ENCODE measurements at places on chromosomes 11 and 22.

GRCh38 chr11:109306322-109306721 lies 115.7 kb upstream of the C11orf87 start:
- DNase-seq: peak; percentile 27

DNA sequence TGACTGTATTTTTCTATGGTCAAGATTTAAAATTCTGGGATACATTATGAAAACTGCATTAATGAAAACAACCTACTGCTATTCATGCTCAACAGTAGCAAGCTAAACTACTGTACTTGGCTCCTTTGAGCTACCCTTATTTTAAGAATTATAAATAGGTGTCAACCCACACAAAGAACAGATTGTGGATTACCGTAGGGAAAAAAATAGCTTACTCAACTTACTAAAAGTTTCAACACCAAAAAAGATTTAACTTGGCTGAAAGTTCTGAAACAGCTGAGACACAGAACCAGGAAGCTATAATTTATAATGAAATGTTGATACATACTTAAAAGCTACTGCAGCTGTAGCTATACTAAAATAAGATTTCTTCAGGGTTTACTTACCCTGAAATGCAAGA lies 10.1 kb downstream of the LIN7C start:
- no peak for DNase-seq

DNA sequence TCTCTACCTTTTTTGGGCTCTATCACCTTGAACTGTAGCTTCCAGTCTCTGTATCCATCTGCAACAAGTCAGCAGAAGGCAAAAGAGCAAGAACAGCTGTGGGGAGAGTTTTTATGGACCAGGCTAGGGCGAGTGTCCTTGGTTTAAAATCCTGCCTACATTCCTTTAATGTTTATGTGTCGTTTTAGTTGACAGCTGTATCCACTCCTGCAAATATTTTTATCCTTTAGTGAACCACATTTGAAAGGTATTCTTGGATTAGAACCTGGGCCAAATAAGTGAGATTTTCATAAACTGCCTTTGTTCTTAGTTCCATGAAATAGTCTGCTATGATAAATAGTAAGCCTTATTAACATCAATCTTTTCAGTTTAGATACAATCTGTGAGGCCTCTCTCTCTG lies 712.2 kb downstream of the ETS1 start:
- DNase-seq: no peak

GRCh38 chr11:60798631-60799030 lies 13.5 kb downstream of the MS4A10 start:
- no peak for DNase-seq

- no peak for DNase-seq
These were observed 587.0 kb downstream of the DLG2 start for GRCh38 chr11:85040166-85040565.

- no peak for DNase-seq
These were observed 20.2 kb downstream of the NADSYN1 start for GRCh38 chr11:71472941-71473792.

DNA sequence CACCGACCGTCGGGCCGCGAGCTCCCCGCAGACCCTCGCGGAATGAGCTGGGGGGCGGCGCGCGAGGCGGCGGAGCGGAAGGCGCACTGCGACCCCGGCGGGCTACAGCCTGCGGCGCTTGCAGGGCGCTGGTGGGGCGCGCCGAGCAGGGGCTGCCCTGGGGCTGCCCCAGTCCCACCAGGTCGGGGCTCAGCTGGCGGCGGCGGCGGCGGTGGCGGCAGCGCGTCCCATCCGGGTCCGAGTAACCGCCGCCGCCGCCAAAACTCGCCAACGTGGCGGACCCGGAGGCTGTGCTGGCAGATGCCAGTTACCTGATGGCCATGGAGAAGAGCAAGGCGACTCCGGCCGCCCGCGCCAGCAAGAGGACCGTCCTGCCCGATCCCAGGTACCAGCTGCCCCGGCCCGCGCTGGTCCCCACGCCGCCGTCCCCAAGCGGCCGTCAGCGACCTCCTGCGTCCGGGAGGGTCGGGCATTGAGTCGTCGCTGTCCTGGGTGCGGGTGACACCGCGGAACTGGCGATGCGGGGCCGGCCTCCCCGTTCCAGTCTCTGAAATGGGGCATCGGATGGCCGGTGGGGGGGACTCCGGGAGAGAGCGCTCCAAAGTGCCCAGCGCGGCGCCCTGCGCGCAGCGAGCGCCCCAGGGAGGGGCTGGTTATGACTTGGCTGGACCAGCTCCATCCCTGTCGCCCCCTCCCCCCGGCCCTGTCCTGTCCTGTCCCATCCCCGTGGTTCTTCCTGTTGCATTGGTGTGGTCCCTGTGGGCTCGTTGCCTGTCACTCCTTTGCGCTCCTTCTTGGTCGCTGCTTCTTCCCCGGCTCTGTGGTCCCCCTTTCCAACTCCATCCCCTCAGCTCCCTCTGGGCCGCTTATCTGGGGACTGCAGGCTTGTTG lies 63.5 kb downstream of the CRYBB2 start:
- no peak for DNase-seq

DNA sequence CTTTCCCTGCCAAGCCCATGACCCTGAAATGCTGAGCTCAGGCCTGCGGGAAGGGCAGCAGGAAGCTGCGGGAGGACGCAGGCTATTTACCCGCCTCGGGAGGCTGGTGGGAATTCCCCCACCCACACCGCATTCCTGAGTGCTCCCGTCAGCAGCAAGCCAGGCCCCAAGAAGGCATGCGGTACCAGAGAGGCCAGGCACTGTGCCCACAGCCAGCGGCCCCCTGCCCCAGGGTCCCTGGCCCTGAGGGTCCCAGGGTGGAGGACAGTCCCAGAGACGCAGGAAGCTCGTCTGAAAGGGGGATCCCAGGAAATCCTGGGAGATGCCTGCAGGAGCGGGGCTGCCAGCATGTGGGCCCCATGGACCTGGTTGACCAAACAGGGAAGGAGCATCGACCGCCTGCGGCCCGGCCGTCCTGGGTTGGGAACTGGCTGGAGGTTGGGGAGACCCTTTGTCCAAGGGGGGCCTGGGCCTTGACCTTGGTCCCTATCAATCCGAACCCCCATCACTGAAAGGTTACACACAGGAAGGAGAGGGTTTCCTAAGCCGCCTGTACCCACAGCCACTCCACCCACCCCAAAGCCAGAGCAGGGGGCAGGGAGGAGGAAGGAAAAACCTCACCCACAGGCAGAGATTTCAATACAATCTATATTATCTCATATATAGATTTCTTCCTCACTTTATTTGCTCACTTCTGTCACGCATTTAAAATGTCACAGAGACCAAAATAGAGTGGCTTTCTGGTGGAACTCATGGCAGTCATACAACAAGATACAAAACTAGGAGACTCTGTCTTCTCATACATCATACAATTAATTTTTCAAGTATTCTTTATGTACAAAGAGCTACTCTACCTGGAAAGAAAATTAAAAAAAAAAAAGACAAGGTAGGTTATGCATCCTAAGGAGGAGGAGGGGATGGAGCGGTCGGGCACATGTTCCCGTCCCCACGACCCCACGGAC lies 17.1 kb downstream of the MAFF start:
- peak; percentile 96 for DNase-seq

DNA sequence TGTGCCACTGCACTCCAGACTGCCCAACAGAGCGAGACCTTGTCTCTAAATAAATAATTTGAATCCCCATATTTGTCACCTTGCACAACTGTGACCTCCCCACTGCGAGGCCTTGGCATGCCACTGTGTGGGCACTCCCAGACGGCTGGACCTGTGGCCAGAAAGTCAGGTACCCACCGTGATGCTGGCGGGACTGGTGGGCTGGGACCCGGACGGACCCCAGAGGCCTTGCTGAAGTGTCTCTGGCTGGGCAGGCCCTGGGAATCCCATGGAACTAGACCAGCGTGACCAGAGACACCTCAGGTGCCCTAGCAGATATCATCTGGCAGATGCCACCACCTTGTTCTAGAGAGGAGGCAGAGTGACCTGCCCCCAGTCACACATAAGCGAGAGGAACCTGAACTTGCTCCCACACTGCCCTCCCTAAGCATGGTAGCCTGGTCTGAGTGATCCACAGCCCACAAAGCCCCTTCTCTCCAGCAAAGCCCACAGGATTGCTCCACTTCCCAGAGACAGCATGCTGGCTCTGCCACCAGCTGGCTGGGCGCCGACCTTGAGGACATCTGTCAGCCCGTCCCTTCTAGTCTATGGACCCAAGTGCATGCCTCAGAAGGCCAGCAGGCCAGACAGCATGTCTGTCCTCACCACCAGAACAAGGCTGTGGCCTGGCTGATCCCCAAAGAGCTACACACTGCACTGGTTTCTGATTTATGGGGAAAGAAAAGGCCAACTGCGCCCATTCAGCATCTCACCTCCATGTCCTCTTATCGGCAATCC lies 9.5 kb downstream of the MACROD1 start:
- no peak for DNase-seq

GRCh38 chr22:32333769-32334659 lies 23.7 kb upstream of the RFPL3 start:
- DNase-seq: no peak

DNA sequence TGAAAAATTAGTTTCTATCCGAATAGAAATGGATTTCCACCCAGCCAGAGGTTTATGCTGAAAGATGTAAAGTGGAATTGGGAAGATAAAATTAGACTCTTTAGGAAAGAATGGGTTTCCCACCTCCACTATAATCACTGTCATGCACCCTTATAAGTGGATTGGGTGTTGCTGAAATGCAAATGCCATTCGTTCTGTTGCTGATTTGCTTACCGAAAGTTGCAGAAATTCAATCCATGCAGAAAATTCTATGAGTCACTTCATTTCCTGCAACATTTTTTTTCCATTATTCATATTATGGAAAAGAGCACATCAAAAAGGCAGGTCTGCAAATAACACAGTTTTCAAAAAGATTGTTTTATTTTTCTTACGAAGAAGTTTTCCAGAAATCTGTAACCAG lies 65.6 kb downstream of the LDLRAD3 start:
- DNase-seq: peak; percentile 47

GRCh38 chr11:9264316-9265210 lies 587 bp downstream of the DENND5A start:
- DNase-seq: peak; percentile 91

DNA sequence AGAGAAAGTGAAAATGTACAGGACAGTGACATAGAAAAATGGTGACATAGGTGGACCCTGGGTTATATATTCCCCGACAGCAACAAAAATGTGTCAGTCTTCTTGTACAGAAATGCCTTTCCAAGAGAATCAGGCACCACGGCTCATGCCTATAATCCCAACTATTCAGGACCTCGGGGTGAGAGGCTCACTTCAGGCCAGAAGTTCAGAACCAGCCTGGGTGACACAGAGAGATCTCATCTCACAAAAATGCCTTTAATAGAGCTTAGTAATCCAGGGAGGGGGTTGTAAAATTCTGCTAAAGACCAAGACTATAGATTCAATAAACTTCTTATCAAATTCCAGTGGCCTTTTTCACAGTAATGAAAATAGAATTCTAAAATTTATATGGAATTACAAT lies 10.7 kb downstream of the ZNF195 start:
- no peak for DNase-seq

DNA sequence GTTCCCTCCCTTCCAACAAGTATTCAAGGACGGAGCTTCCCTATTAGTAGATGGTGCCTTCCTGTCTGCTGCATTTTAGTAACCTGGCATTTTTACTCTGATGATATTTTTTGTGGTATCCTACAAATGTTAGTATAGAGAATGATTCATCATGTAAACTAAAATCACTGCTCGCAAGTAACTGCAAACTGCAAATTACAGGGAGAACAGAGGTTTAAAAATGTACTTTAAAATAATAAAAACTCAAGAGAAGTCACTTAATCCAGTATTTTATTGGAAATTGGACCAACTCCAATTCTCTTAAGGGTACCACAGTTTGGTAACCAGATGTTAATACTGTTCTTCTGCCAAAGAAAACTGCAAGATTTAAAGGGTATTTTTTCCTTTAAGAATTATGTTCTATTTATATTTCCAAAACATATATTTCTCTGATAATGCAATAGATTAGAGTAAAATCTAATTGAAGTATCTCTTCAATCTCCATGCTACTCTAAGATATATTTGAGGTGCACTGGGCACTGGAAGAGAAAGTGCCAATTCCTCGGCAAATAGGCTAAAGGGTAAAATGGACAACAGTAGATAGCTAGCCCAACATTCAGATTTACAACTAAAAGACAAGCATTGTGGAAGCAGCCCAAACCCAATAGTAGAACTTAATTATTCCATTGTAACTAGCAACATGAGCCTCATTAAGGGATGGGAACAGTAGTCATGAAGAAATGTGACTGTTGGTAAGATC lies 298.0 kb downstream of the TTC28 start:
- no peak for DNase-seq

DNA sequence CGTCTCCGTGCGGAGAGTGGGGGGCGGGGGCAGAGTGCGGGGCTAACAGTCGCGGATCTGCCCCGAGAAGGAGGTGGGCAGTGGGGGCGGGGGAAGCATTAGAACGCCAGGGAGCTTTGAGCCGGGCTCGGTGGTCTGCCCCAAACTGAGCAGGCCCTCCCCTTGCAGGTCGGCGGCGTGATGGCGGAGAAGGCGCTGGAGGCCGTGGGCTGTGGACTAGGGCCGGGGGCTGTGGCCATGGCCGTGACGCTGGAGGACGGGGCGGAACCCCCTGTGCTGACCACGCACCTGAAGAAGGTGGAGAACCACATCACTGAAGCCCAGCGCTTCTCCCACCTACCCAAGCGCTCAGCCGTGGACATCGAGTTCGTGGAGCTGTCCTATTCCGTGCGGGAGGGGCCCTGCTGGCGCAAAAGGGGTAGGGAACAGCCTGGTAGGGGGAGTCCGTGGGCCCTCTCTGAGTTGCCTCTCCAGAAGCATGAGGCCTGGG lies 979 bp downstream of the ABCG4 start:
- DNase-seq: no peak

- peak; percentile 3 for DNase-seq
These were observed 605 bp upstream of the FDX1 start for GRCh38 chr11:110428956-110429730.

GRCh38 chr22:48651036-48651890 lies 1176.4 kb downstream of the BRD1 start:
- no peak for DNase-seq

- no peak for DNase-seq
These were observed 710 bp upstream of the DGCR2 start for GRCh38 chr22:19122752-19123492.

- DNase-seq: no peak
These were observed 485.1 kb downstream of the OPCML start for GRCh38 chr11:133047036-133047770.

DNA sequence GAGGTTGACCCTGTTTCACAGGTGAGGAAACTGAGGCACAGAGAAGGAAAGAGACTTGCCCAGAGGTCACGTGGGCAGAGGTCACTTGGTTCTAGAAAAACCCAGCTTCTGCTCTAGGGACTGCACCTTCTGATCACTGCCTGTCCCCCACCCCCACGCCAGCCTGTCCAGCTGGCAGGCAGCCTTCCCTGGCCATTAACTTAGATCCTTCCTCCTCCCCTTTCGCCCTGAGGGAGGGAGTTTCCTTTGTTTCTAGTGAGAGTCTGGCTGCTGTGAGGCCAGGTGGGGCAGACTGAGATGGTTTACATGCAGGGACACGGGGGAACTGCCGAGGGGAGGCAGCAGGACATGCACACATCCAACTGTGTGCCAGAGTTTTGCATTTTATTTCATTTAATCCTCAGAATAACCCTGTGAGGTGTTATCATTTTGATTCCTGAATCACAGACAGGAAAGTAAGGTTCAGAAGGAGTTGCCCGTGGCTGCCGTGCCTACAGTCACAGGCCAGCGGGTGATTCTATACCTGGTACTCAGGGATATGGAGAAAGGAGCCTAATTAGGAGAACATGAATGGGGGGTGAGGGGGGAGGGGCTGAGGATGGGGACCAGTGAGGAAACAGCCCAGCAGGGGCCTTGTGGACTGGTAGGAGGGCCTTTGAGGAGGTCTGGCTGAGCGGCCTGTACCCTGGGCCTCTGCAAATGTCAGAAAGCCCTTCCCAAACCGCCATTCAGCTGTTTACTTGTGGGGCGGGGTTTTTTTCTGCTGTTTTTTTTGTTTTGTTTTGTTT lies 3.4 kb downstream of the FAM83F start:
- DNase-seq: peak; percentile 77
